ENCODE measurements at places on chromosomes 2 and 18. TPM values are rescaled to one million over a fixed set of nuclear protein-coding genes. Genes with fewer than 3 reads are reported as not detected.

PCARE gene
- total RNA-seq, result 0.09 TPM

DNA sequence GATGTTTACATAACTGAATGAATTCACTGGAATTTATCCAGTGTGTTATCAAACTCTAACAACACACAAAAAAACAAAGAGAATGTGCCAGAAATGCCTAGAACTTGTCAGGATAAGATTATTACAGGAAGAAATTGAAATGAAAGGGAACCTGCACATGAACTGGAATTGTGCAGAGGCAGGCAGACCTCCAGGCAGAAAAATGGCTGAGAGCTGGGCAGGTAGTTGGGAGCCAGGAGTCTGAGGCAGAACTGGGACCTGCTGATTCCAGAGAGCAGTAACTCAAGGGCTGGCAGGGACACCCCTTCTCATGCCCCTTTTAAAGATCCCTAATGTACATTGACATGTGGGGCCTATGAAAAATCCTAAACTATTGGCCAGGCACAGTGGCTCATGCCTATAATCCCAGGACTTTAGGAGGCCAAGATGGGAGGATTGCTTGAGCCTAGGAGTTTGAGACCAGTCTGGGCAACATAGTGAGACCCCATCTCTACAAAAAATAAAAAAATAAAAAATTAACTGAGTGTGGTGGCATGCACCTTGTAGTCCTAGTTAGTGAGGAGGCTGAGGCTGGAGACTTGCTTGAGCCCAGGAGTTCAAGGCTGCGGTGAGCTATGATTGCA lies 674 bp upstream of the SP110 start:
- no peak for DNase-seq

DNA sequence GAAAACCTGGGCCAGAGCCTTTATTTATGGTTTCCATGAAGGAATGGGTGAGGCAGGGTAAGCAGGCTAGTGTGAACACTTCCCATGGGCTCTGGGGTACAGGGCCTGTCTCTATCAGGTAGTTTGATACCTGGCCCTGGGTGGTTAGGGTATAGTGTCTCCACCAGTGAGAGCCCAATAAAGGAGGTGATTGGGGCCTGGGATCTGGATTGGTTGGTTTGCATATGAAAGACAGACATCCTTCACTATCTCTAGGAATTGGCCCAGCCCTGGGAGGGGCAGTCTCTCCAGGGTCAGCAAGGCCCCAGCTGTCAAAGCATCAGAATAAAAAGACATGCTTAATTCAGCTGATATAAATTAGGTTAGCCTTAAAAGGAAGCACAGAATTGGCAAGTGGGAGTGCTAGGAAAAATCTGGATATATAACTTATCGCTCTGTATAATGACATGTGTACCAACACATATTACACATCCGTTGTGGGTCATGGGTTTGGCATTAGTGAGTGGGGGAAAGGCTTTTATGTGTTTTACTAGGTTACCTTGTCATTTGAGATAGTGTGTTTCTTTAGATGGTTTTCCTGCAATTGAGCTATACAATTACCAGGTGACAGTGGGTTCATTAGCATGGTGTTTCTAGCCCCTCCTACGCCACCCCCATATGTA lies 18.5 kb upstream of the TMEM178A start:
- DNase-seq, result no peak

GRCh38 chr2:70548233-70548632 lies 5.4 kb downstream of the TGFA start:
- no peak for DNase-seq

DNA sequence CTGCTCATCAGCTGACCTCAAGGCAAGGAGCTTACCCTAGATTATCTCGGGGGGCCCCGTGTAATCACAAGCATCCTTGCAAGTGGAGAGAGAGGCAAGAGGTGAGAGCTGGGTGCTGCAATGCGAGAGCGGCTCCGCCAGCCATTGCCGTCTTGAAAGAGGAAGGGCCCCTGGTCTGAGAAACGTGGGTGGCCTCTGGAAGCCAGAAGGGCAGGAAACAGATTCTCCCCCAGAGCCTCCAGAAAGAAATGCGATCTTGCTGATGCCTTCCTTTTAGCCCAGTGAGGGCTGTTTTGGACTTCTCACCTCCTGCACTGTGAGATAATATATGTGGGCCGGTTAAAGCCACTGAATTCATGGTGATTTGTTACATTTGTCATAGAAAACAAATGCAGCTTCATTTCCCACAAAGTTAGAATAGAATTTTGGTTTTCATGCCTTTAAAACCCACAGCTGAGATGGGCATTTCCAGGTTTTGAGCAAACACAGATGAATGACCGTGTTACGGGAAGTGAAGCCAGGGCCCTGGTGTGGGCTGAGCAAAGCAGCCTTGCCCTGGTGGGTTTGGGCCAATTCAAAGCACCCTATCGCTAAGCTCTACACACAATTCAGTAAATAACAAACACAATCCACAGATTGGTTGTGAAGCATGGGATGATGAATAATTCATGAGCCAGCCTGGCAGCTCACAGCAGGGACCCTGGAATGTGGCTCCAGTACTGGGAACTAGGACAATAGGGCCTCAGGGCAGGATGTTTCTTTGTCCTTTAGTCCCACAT lies 319.9 kb upstream of the HS6ST1 start:
- peak; percentile 52 for DNase-seq

DNA sequence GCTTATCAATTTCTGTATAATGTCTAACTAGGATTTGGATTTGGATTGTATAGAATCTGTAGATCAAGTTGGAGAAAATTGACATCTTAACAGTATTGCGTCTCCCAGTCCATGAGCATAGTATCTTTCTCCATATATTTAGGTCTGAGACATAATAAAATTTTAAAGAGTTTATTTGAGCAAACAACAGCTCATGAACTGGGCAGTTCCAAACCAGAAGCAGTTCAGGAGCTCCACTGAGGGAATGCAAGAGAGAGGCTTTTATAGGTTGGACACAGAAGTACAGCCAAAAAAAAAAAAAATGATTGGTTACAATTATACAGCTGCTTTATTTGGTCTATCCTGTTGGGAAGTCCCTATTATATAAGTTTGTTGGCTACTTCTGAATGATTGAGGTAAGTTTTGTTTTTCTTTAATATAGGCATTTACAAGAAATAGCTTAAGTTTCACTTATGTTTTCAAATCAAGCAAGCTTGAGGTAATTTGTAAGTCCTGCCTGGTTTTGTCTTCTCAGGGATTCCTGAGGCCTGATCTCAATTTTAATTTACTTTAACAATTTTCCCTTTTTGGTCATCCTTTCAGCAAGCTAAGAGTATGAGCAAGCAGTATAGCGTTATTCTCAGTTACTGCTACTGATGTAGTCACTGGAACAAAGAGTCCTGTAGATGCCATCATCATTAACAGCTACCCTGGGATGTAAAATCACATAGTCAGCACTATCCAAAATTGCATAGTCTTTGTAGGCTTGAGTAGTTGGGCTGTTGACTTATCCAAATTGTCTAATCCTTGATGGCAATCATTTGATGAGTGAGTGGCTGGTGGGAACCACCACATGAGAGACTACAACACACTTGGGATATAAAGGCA lies 27.5 kb upstream of the RUFY4 start:
- no peak for DNase-seq
